M059J (cell line): ENCODE measurements at places on chromosomes 4 and X. TPM values are rescaled to one million over a fixed set of nuclear protein-coding genes. Genes with fewer than 3 reads are reported as not detected.

CMC4 gene
- 46.7 and 57.6 TPM in 2 replicates for total RNA-seq

DGKK gene
- 0.05 TPM in 1 of 2 replicates, not detected in the other for total RNA-seq

MAPK10 gene
- total RNA-seq: 0.52 and 2.3 TPM in 2 replicates

BBS12 gene
- 2.4 and 4.7 TPM in 2 replicates for total RNA-seq

QRFPR gene
- not detected in 2 replicates for total RNA-seq

MOB1B gene
- 3.5 and 7.4 TPM in 2 replicates for total RNA-seq

NALF2 gene
- total RNA-seq: not detected in 2 replicates

SPACA5 gene
- total RNA-seq: not detected in 2 replicates

NEUROG2 gene
- total RNA-seq: not detected in 2 replicates

GRCh38 chr4:184776821-184777220 lies 42.9 kb upstream of the CENPU start:
- no peak for DNase-seq

DNA sequence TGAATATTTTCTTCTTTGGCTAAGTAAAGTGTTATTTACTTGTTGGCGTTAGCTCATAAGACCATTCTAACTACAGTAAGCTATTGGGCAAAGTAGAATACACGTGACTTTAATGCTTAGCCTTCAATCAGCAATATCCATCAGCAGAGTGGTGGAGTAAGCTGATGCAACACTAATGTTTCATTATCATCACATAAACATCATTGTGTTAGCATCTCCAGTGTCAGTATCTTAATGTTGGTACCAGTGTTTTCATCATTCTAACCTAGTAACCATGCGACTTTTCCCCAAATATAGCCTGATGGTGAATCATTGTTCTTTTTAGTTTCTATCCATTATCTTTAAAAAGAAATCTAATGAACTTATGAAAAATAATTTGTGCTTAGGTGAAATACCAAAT lies 48.5 kb downstream of the APOOL start:
- peak; percentile 24 for DNase-seq

- DNase-seq: no peak
Measured at GRCh38 chr4:1208266-1208961, 36.0 kb upstream of the SPON2 start.

- DNase-seq: no peak
Measured at GRCh38 chr4:3371033-3372001, 70.5 kb upstream of the HGFAC start.

DNA sequence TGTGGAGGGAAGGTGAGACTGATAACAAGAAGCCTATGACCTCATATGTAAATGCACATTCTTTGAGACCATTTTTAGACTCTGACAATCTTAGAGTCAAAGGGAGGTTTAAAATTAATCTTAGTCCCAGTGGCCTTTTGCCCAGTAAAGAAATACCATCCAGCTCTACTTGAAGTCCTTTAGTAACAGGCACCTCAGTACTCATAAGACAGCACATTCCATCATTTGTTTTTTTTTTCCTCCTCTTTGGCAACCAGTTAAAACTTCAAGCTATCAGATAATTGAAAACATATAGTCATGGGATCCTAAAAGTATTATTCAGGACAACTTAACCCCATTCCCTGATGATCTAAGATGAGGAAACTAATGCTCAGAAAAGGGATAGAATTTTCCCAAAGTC lies 4.6 kb downstream of the EDA2R start:
- no peak for DNase-seq

GRCh38 chrX:130321550-130321949 lies 18.2 kb upstream of the SLC25A14 start:
- DNase-seq: peak; percentile 8

- DNase-seq: no peak
Measured at GRCh38 chr4:91973479-91974153, 330.1 kb upstream of the GRID2 start.

GRCh38 chr4:13117185-13117584 lies 367.0 kb downstream of the RAB28 start:
- DNase-seq: no peak
